Neuronal stem cell (in vitro differentiated cells): ENCODE measurements at places on chromosomes 5 and 9.

DNA sequence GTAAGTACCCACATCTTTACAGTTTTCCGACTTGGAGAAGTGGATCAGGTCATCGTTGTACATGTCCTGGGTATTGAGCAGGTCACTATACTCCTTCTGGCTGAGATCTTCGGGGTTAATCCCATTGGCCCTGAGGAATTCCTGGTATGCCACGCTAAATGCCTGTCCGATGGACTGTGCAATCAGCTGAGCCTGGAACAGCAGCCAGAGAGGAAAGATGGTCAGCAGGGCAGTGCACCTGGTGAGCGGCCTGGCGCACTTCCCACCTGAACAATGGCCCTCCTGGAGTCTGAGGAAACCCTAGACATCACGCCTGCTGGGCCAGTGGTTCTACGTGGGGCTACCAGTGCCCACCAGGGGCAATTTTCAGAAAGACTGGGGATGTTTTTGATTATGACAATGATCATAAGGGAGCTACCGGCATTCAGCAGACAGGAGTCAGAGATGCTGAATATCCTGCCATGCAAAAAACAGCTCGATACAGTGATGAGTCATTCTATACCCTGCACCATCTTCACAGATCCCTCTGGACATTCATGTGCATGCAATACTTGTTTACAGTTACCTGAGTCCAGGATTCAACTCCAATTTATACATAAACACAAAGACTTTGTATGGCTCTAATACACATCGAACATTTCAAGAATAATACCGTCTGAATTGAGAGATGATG, 127.2 kb downstream of the ENTREP1 start:
- DNase-seq = peak; percentile 46

DNA sequence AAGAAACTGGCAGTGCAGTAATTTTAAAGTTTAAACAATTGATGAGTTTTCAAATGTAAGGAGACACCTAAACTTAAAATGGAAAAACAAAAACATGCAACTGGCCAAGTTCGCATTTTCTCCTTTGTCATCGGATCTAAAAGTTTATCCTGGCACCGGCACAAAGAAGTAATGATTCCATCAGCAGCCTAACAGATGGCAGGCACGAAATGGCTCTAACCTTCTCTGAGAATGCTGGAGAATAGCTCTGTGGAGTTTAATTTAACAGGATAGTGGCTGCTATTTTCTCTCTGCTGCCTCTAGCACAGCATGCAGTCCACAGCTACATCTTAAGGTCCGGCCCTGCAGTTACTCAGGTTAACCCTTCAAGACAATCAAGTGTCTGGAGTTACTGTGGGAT, 82.2 kb downstream of the PRELID2 start:
- DNase-seq = no peak

DNA sequence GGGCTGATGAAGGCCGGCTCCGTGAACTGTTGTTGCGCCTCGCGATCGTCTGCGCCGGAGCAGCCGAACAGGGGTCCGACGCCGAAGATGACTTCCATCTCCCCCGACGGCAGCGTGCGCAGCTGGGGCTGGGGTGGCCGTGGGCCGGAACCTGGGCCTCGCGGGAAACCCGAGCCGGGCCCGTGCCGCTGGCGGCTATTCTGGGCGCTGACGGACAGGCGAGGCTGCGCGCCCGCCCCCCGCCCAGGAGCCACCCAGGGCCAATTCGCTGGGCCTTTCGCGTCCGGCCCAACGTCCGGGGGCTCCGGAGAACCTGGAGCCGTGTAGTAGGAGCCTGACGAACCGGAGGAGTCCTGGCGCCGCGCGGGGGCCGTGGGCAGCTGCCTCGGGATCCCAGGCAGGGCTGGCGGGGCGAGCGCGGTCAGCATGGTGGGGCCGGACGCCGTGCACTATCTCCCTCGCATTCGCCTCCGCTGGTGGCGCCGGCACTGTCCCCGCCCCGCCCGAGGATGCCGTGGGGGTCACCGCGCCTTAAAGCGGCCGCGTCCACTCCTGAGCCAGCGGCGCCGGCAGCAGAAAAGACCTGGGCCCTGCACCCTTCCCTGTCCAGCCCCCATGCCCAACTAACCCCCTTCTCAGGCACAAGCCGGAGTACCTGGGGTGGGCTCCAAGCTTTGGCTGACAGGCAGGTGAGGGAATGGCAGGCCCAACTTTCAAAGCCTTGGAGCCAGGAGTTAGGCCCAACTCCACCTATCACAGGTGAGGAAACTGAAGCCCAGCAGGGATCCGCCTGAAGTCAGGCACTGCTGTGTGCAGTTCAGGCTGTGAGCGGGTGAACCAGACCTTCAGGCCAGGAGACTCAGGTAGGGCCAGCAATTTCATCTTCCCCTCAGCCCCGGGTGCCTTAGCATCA, at the start of gene PROB1:
TSS of gene PROB1 (minus strand) at position 451 of the 913 bp plus-strand sequence. CDS start at position 428, 23 bp downstream.
- DNase-seq = no peak

GRCh38 chr5:36059571-36060419, 6.9 kb downstream of the UGT3A2 start:
- DNase-seq = no peak

DNA sequence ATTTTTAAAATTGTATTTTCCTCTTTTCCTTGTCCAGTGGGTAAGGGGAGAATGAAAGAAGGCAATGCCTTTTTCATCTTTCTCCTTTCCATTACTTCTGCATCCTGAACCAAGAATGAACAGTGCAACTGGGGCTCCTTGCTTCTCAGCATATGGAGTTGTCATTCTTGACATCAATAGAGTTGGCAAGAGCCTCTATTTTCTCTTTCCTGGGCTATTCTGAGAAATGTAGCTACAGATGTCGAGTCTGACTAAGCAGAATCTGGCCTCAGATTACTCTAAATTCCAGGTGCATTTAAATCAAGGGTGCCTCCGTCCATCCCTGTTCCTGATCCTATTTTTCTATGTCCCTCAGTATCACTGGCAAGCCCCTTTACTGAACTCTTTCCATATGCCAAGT, 244.8 kb downstream of the GLIS3 start:
- no peak for DNase-seq

DNA sequence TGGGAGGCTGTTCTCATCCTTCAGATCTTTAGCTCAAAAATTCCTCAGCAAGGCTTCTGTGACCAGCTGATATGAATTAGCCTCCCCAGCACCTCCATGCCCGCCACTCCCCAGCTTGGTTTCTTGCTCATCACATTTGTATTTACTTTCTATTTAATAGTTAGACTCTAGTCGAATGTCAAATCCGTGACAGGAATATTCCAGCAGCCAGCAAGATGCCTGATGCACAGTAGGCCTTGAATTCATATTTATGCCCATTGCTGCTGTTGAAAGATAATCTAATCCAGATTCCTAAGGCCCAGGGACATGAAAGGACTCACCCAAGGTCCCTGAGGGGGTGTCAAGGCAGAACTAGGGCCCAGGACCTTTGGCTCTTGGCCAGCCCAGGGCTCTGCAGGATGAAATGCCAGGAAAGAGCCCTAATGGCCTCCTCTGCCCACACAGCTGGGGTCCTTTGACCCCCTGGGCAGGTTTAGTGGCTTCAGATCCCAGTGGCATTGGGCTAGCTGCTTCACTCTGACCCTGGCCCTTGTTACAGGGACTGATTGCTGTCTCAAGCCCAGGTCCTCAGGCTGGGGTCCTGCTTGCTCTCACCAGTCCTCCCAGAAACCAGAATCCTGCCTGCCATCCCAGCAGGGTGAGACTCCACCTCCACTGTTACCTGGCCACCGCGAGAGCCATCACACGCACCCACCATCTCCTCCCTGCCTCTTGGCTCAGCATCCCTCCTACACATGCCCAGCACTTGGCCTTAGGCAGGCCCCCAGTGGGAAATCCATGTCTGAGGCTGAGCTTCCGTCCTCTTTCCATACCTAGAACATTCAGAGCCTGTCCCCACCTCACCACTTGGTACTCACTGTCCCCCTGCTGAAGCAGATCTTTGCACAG, 7.3 kb downstream of the CSF1R start:
- DNase-seq = no peak

GRCh38 chr9:134929193-134930158, 11.8 kb upstream of the FCN1 start:
- no peak for DNase-seq

DNA sequence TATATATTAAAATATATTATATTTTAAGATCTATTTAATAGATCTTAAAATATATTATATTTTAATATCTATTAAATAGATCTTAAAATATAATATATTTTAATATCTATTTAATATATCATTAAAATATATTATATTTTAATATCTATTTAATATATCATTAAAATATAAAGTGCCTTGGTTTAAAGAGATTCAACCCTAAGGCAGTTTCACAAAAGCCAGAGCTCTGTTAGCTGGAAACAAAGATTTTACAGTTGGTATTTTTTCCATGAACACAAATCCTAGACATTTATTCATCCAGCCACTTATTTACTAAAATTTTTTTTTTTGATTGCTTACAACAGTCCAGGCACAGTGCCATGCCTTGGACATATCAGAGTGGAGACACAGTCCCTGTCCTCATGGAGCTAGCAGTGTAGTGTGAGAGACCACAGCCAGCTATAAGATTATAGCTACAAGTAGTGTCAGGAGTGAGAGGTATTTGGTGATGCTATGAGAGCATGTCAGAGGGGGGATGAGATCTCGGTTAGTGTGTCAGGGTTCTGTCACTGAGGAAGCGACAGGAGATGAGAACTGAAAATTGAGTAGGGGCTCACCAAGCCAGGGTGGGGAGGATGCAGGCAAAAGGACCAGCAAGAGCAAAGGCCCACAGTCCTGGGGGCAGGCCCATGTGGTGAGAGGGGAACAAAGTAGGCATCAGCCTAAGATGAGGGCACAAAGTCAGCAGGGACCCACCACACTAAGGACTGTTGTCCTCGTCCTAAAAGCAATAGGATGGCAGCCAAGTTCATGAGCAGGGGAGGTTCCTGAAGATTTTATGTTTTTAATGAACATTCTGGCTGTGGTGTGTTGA, 74.5 kb downstream of the FBXO38 start:
- no peak for DNase-seq

DNA sequence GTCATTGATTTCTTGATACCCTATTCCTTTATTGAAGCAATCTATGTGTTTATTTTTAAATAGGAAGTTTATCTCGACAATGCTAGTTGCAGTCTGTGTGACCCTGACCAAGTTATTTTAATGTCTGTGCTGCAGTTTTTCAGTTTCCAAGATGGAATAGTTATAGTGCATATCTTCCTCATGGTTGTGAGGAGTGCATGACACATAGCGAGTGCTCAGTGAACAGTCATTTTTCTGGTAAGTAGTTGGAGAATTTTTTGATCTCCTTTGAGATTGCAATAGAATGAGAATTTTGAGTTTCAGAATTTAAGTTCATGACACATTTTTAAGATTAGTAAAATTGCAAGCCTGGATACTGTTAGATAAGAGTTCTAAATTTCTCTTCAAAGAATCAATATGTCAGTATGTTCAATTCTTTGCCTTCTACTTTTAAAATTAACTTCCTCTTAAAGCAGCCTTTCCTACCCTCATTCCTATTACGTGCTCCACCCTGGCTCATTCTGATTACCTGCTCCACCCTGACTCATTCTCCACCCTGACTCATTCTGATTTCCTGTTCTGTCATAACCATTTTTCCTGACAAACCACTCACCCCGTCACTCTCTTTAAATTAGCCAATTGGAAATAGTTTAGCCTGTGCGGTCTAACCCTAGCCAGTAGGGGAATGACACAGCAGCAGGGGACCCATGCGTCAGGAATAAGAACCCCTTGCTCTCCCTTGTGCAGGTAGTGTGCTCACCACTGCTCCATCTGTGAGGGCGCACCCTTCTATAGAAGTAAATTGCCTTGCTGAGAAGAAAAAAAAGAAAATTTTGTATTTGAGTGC, 30.7 kb downstream of the SPIN1 start:
- DNase-seq = no peak

DNA sequence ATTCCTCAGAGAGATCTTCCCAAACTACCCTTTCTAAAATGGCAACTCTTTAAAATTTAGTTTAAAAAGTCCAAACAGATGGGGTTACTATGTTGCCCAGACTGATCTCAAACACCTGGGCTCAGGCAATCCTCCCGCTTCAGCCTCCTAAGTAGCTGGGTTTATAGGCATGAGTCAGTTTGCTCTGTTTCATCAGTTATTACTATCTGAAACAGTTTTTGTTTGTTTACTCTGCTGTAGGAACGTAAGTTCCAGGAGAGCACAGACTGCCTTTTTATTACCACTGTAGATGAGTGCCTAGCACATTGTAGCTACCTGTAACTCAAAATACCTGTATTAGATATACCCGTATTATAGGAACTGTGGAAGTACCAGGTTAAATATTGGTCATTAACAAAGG, 89.4 kb downstream of the UHRF2 start:
- no peak for DNase-seq

DNA sequence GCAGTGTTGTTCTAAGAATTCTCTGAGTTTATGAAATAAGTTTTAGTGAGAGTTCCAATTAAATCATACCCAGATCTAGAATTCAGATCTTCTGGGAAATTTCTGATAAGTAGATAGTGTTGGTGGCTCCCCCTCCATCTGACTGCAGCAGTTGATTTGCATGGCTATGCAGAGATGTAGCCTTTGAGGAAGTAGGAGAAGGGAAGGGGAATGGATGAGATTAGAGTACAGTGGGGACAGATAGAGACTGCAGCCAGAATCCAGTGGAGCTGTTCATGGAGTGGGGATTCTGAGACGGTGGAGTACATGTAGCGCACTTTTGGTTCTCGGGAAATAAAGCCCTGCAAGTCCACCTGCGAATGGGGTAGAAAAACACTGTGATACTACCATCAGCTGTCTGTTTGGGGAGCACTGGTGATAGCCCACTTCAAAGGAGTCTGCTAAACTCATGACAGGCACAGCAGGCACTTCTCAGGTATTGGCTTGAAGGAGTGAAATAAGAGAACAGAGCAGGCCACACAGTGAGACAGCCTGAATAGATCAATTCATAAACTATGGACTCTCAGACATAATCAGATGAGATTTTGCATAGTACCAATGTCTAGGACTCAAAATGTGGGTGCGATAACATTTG, 96.8 kb downstream of the ALDH1A1 start:
- DNase-seq = no peak

GRCh38 chr5:124342584-124342983, 403.9 kb downstream of the ZNF608 start:
- DNase-seq = no peak
